ENCODE measurements at places on chromosomes 1 and 21. TPM values are rescaled to one million over a fixed set of nuclear protein-coding genes. Genes with fewer than 3 reads are reported as not detected.

DNA sequence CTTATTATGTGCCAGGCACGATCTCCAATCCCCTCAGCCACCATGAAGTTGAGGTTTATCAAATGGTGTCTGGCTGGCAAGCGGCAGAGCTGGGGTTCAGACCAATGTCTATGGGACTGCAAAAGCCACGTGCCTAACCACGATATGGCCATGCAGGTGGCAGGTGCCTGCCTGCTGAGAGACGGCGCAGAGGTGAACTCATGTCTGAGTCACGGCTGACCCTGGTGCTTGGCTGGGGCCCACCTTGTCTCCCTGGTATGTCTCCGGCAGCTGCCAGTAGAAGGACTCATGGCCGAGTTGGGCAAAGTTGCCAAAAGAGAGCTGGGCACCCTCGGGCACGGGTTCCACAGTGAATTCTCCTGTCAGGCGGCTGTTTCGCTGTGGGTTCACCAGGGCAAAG, 59.9 kb downstream of the LDLRAD2 start:
- H3K27ac ChIP-seq = no peak overlapping the region
- no peaks in the 10 kb centered on the region for H3K27me3 ChIP-seq
- DNase-seq = no peak
- peaks cover 37% of the 10 kb centered on the region for H3K36me3 ChIP-seq
- H3K4me3 ChIP-seq = no peak overlapping the region

LENEP gene
- not detected for polyA plus RNA-seq

DNA sequence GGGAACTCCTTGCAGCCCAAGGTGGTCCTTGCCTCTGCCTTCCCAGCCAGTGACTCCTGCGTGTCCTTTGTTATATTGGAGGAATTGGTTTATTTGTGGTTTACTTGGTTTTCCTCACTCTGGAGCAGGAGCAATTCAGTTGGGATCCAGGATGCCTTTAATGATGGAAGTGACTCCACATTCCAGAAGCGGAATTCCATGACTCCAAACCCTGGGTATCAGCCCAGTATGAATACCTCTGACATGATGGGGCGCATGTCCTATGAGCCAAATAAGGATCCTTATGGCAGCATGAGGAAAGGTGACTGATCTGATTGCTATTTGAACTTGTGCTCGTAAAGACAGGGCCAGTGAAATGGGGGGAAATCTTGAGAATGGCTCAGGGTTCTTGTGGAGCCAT, 15.1 kb upstream of the PIGV start:
- H3K4me3 ChIP-seq = no peak overlapping the region
- H3K27me3 ChIP-seq = no peaks in the 10 kb centered on the region
- peaks cover 45% of the 10 kb centered on the region for H3K4me1 ChIP-seq
- no peak for DNase-seq

- H3K27me3 ChIP-seq = no peaks in the 10 kb centered on the region
- H3K27ac ChIP-seq = no peak overlapping the region
Measured at GRCh38 chr1:101781201-101781831, 215.4 kb downstream of the OLFM3 start.

- no peaks in the 10 kb centered on the region for H3K36me3 ChIP-seq
- no peaks in the 10 kb centered on the region for H3K4me1 ChIP-seq
- H3K27ac ChIP-seq = no peak overlapping the region
- no peaks in the 10 kb centered on the region for H3K27me3 ChIP-seq
- no peak overlapping the region for H3K4me3 ChIP-seq
Measured at GRCh38 chr1:57882072-57882471, 458.2 kb upstream of the DAB1 start.

GRCh38 chr1:150548632-150549495, at the start of gene ADAMTSL4:
Gene ADAMTSL4 (plus strand): TSS chr1:150549408. CDS start chr1:150552289, 2,881 bp downstream.
- peak within 1 kb of the TSS; percentile 76 for H3K27ac ChIP-seq
- DNase-seq = peak; percentile 90
- H3K27me3 ChIP-seq = no peaks in the 10 kb centered on the region
- peak within 1 kb of the TSS; percentile 52 for H3K4me3 ChIP-seq

CCDC185 gene
- polyA plus RNA-seq = not detected

UHMK1 gene
- 23.8 TPM for polyA plus RNA-seq

GRCh38 chr1:56551691-56552090, 27.7 kb downstream of the PLPP3 start:
- peaks cover 75% of the 10 kb centered on the region for H3K4me1 ChIP-seq
- no peaks in the 10 kb centered on the region for H3K27me3 ChIP-seq
- H3K4me3 ChIP-seq = no peak overlapping the region
- no peak for DNase-seq
- H3K36me3 ChIP-seq = no peaks in the 10 kb centered on the region

GJA4 gene
- polyA plus RNA-seq = 7.0 TPM

SH3BGR gene
- 2.7 TPM for polyA plus RNA-seq

DNA sequence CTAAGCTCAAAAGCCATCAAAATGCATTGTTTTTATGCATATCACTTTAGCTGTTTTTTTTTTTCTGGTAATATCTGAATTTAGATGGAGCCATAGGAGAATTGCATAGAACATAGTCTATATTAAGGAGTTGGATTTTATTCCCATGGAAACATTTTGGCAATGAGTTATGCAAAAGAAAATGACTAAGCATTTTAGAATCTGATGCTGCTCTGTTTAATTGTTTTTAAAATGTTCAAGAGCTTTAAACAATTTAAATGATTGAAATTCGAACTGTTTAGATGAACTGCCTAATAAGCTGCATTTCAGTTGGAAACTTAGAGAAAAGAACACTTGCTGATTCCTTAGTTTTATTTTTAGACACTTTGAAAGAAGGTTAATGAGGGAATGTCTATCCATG, 1531.5 kb upstream of the B3GALT2 start:
- H3K27me3 ChIP-seq = no peaks in the 10 kb centered on the region
- no peaks in the 10 kb centered on the region for H3K4me1 ChIP-seq
- H3K36me3 ChIP-seq = no peaks in the 10 kb centered on the region

- peak overlapping the region; percentile 66 for H3K4me3 ChIP-seq
- peak; percentile 86 for DNase-seq
- peak overlapping the region; percentile 87 for H3K27ac ChIP-seq
- H3K4me1 ChIP-seq = peaks cover 53% of the 10 kb centered on the region
Measured at GRCh38 chr1:208242941-208243526, 1.1 kb downstream of the PLXNA2 start.

DNA sequence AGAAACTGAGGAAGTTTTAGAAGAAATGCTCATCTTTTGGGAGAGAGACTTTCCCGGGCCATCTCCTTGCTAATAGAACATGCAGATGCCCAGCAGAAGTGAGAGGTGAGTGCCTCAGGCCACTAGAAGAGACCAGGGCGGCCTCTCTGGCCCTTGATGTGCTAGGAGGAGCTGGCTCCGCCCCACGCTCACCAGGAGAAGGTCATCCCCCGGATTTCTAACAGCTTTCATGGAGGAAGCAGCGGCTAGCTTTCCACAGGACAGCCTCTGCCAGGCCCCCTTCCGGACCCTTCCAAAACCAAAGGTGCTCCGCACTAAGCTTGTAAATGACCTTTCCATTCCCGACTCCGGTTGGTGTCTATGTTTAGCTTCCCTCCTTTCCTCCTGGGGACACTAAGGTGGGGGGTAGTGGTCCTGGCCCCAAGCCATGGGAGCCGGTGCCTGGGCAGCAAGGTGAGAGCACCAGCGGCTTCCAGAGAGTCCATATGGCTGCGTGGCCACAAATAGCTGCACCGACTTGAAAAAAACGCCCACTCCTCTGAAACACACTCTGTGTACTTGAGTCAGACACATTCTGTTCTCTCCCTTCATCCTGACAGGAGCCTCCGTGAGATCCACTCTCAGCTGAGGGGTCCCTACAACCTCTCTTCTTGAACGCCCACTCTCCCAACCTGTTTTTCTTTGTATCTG, 249.9 kb downstream of the TNR start:
- H3K27ac ChIP-seq = no peak overlapping the region
- no peaks in the 10 kb centered on the region for H3K27me3 ChIP-seq
- H3K36me3 ChIP-seq = no peaks in the 10 kb centered on the region
- no peak overlapping the region for H3K4me3 ChIP-seq
- no peak for DNase-seq

DNA sequence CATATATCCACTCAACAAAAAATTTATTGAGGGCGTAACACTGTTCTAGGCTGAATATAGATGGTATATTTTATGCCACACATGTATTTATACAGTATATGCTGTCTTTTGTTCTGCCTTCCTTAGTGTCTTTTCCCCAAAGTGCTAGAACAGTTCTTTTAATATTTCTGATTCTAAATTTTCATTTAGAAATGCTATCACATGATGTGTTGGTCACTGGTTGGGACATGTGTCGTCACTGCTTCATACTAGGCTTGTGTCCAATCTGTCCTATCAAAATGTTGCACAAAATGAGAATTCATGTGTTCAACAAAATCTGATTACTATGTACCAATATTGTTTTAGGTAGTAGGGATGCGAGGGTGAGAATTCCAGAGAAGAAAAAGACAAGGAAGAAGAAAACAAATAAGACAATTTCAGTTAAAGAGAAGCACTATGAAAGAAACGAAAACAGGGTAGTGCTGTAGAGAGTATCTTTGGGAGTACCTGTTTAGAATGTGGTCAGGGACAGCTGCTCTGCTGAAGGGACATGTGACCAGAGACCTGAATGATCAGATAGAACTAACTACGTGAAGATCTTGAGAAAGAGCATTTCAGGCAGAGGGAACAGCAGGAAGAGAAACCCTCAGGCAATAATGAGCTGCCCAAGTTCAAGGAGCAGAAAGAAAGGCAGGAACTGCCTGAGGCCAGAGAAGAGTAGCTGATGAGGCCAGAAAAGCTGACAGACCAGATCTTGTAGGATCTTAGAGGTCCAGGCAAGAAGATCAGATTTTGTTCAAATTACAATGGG, 1.3 kb downstream of the KMO start:
- peaks cover 26% of the 10 kb centered on the region for H3K4me1 ChIP-seq
- no peaks in the 10 kb centered on the region for H3K27me3 ChIP-seq
- no peak for DNase-seq
- peak overlapping the region; percentile 69 for H3K27ac ChIP-seq

NFASC gene
- polyA plus RNA-seq = 2.8 TPM

- no peaks in the 10 kb centered on the region for H3K4me1 ChIP-seq
- no peak overlapping the region for H3K27ac ChIP-seq
- H3K27me3 ChIP-seq = no peaks in the 10 kb centered on the region
- DNase-seq = no peak
- H3K36me3 ChIP-seq = no peaks in the 10 kb centered on the region
- H3K4me3 ChIP-seq = no peak overlapping the region
Measured at GRCh38 chr1:55896210-55896609, 681.0 kb upstream of the USP24 start.

- no peak overlapping the region for H3K27ac ChIP-seq
- no peaks in the 10 kb centered on the region for H3K4me1 ChIP-seq
- no peaks in the 10 kb centered on the region for H3K36me3 ChIP-seq
- H3K27me3 ChIP-seq = peaks cover 50% of the 10 kb centered on the region
Measured at GRCh38 chr1:34188418-34188817, 11.7 kb downstream of the C1orf94 start.

- no peak for DNase-seq
- H3K36me3 ChIP-seq = no peaks in the 10 kb centered on the region
- no peaks in the 10 kb centered on the region for H3K4me1 ChIP-seq
- H3K27me3 ChIP-seq = no peaks in the 10 kb centered on the region
- no peak overlapping the region for H3K27ac ChIP-seq
- no peak overlapping the region for H3K4me3 ChIP-seq
Measured at GRCh38 chr1:22592919-22593790, 29.9 kb downstream of the EPHA8 start.

PTPN22 gene
- 10.4 TPM for polyA plus RNA-seq

- no peak for DNase-seq
- H3K27ac ChIP-seq = no peak overlapping the region
- no peaks in the 10 kb centered on the region for H3K27me3 ChIP-seq
- no peaks in the 10 kb centered on the region for H3K4me1 ChIP-seq
Measured at GRCh38 chr1:199510314-199510713, 517.2 kb upstream of the NR5A2 start.

DNA sequence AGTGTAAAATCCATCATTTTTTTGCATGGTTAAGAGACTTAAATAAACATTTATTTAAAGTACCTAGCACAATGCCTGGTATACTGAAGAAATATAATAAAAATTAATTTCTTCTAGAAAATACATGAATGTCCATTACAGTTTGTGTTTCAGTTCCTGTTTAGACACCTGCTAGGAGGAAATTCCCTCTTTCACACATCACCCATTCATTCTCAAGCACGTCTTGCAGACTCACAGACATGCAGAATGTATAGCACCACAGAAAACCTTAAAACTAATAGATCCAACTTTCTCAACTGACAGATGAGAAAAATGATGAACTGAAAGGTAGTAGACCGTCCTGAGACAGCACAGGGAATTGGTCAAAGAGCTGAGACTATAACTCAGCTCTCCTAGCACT, 172.2 kb upstream of the C8B start:
- H3K27me3 ChIP-seq = no peaks in the 10 kb centered on the region
- H3K4me1 ChIP-seq = no peaks in the 10 kb centered on the region
- H3K27ac ChIP-seq = no peak overlapping the region
- no peak overlapping the region for H3K4me3 ChIP-seq
- no peak for DNase-seq
- no peaks in the 10 kb centered on the region for H3K36me3 ChIP-seq

TXLNA gene
- 24.8 TPM for polyA plus RNA-seq

ACTL8 gene
- polyA plus RNA-seq = not detected

- peak overlapping the region; percentile 33 for H3K27ac ChIP-seq
- peak; percentile 77 for DNase-seq
- H3K4me1 ChIP-seq = peaks cover 9% of the 10 kb centered on the region
- H3K27me3 ChIP-seq = no peaks in the 10 kb centered on the region
Measured at GRCh38 chr1:229694053-229694693, 68.1 kb downstream of the URB2 start.

NUF2 gene
- 3.3 TPM for polyA plus RNA-seq

DNA sequence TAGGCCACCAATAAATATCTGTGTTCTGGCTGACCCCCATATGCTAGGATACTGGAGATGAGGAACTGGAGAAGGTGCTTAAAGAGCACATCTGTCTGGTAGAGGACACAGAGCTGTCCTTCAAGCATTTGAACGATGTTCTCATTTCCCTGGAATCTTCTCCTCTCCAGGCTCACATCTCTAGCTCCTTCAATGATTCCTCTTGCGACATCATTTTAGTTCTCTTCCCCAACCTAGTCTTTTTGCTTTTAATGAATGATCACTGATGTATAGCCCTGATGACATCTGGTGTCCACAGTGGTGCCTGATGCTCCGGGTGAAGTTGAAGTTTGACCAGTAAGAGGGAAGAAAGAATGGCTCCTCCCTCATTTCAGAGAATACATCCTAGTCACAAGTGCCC, 80.8 kb upstream of the UBE2U start:
- DNase-seq = no peak
- no peak overlapping the region for H3K4me3 ChIP-seq
- H3K27ac ChIP-seq = no peak overlapping the region

DNA sequence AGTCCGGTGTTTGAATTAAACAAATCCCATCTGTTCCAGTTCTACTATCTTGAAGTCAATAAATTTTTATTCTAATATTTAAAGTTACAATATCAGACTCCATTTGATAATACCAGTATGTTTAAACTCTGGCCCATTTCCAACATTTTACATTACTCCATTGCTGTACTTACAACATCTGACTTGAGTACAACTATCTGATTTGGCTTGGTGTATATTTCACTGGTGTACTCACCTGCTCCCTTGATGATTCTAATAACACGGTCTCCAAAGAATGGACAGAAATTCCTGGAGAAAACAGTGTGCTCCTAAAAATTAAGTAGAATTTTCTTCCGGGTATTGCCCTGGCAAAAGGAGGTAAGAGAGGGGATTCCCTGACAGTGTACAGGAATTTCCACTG, 680.5 kb upstream of the ADAMTS5 start:
- no peak for DNase-seq
- no peak overlapping the region for H3K27ac ChIP-seq
- no peak overlapping the region for H3K4me3 ChIP-seq
- H3K27me3 ChIP-seq = no peaks in the 10 kb centered on the region
- H3K36me3 ChIP-seq = no peaks in the 10 kb centered on the region
- H3K4me1 ChIP-seq = no peaks in the 10 kb centered on the region
